Activated CD8-positive, alpha-beta memory T cell treated with anti-CD3 and anti-CD28 coated beads, Interleukin-2, amount 10 ng/mL, durations not matched to agents 7 days and 5 days (primary cell): ENCODE measurements at places on chromosomes 6 and 20.

- no peak for DNase-seq
Observed at GRCh38 chr6:12164508-12164770, 125.7 kb upstream of the EDN1 start.

- no peak for DNase-seq
Observed at GRCh38 chr20:24458436-24458835, 11.0 kb upstream of the SYNDIG1 start.

- no peak for DNase-seq
Observed at GRCh38 chr6:24394780-24395437, 7.8 kb upstream of the MRS2 start.

- no peak for DNase-seq
Observed at GRCh38 chr6:43149265-43149664, 21.8 kb upstream of the SRF start.
